ENCODE measurements at places on chromosomes 2 and 18.

DNA sequence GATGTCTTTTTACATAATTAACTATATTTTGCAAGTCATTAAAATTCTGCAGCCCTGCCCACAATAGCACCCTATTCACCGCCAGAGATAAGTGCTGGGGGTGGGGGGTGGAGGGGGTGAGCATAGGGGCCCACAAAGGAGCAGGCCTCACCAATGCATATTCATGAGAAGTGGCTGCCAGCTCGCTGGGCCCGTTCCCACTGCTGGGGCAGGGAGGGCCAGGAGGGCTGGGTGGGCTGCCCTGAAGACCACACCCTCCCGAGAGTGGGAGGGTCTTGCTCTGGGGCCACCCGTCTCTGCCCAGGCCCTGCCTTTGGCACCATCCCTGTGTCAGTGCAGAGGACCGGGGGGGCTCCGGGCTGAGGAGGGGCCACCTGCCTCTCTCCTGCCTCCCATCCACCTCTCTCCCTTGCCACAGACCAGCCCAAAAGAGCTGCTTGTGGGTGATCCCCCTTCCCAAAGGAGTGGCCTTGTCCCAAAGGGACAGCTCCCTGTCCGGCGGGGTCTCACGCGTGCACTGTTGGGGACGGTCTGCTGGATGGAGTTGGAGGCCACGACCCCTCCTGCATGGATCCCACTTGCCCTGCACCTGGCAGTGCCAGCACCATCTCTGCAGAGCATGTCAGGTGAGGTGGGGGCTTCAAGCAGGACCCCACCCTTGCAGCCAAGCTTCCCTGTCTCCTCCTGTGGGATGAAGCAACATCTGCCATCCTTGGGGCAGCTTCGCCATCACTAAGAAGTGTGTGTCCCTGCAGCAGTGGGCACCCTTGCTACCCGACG lies 138.8 kb upstream of the GPC1 start:
- DNase-seq, result no peak

DNA sequence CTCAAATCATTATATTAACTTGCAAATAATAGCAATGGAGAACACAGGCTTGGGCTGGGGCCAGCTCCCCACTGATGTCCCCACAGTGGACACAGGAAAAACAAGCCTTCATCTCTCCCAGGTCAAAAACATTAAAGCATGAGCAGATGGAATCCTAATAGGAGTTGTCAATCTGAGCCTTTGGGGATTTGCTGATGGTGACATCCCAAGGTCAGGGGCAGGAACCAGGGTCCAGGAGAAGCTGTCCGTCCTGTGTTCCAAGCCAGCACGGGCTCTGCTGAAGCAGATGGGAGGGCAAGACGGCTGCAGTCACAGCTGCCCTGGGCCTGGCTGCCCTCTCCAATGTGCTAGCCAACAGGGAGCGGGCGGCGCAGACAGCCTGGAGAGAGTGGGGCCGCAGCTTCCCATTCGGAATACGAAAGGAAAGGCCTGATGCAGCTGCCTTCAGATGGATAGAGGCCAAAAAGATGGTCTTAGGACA lies 135.5 kb downstream of the NDUFA10 start:
- DNase-seq, result no peak

- DNase-seq, result no peak
Observed at GRCh38 chr2:98454500-98455235, 10.0 kb downstream of the INPP4A start.

DNA sequence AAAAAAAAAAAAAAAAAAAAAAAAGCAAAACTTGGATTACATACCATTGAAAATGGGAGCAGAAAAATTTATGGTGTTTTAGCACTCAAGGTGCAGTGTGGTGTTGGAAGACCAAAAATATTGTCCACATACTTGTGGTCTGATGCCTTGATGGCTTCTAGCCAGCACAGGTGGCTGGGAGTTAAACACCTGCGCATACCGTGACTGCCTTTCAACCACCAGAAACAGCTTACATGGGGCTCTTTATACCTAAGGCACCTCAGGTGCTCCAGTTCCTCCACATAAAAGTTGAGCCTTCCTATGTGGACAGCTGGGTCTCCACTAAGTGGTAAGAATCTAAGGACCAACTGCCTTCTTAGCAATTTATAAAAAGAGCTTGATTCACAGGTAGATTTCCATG lies 802.6 kb upstream of the CELF4 start:
- DNase-seq, result no peak

- DNase-seq, result no peak
Observed at GRCh38 chr2:238504181-238504931, 77.6 kb downstream of the ASB1 start.

- no peak for DNase-seq
Observed at GRCh38 chr2:1493431-1494126, 80.3 kb downstream of the TPO start.

DNA sequence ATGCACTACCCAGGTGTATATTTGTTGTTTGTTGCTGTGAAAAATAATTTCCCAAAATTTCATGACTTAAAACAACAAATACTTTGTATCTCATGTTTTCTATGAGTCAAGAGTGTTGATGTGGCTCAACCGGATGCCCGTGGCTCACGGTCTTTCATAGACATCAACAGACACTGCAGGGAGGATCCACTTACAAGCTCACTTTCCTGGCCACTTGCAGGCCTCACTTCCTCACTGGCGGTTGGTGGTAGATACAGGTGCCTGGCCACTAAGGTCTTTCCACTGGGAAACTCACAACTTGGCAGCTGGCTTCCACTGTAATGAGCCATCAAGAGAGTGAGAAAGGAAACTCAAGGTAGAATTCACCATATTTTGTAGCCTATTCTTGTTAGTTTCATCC lies 662.9 kb downstream of the IRS1 start:
- DNase-seq, result no peak

GRCh38 chr18:14768241-14768640 lies 20.3 kb downstream of the ANKRD30B start:
- DNase-seq, result peak; percentile 34

DNA sequence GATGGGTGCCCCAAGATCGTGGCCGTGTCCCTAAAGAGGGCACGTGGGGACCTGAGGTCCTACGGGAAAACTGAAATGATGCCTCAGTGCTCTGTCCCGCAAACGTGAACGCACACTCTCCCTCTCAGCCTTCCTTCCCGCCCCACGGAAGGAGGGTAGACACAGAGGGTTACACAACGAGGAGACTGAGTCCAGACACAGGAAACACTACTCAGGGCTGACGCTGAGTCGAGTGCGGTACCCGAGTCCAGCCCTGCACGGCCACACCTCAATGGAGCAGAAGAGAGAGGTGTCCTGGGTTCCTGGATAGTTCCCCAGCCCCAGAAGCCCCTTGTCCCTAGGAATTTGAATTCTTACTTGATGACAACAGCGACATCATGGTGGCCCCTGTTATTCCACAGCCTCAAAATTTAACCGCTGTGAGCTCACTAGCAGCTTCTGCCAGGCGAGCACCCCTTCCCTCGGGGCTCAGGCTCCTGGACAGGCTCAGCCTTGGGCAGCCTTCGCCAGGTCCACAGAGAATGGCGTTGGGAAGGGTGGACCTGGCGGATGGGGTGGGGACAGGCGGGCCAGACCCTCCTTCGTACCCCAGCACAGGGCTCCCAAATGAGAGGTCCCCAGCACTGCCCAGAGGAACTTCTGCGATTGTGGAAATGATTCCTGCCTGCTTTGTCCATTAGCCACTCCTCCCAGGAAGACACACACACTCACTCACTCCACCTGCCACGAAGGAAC lies 980 bp upstream of the RNPEPL1 start:
- no peak for DNase-seq

DNA sequence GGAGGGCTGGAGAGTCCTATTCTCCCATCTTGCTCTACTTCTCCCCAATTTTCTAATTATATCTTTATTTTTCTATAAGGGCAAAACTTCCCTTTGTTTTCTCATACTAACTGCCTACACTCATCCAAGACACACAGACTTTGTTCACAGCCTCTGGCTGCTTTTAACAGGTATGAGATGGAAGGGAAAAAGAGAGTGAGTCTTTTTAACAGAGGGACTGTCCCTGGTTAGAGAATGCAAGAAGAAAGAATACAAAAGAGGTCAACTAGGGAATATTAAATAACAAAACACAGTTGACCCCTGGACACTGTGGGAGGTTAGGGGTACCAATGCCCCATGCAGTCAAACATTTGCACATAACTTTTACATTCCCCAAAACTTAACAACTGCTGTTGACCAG lies 41.8 kb downstream of the SP100 start:
- DNase-seq, result no peak

DNA sequence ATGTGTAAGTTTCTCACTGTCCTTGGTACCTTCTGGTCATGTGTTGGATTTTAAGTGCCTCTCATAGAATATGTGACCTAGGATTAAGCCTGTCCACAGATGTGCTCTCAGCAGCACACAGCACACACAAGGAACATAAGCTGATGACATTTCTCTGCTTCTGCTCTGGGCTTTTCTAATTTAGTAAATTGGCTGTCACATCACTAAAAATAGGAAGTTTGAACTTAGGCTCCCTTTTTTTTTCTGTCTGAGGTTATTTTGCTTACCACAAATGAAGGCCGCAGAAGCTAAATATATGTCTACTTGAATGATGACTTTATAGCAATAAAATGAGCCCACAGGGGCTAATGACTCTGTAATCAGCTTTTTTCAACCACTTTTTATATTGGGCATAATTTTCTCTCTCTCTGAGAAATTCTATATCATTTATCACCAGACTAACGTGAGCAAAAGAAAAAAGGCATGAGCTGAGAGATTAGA lies 150.2 kb upstream of the KLHL14 start:
- no peak for DNase-seq

GRCh38 chr18:5414546-5414945 lies 119.0 kb upstream of the ZBTB14 start:
- DNase-seq, result no peak

DNA sequence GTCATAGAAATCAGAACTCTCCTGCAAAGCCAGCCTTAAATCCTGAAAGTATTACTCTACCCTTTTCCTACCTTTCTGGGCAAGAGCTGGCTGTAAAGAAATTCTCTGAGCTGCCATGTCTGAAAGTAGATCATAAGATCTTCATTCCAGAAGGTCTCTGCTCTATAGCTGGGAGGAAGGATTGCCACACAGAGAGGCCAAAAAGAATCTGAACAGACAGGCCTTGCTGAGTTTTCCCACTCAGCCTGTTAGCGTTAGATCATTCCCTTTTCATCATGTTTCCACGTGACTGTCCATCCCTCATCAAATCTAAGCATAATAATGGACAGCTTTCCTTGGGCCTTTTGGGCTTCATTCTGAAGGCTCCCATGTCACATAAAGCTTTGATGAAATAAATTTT lies 43.2 kb upstream of the FHL2 start:
- no peak for DNase-seq

DNA sequence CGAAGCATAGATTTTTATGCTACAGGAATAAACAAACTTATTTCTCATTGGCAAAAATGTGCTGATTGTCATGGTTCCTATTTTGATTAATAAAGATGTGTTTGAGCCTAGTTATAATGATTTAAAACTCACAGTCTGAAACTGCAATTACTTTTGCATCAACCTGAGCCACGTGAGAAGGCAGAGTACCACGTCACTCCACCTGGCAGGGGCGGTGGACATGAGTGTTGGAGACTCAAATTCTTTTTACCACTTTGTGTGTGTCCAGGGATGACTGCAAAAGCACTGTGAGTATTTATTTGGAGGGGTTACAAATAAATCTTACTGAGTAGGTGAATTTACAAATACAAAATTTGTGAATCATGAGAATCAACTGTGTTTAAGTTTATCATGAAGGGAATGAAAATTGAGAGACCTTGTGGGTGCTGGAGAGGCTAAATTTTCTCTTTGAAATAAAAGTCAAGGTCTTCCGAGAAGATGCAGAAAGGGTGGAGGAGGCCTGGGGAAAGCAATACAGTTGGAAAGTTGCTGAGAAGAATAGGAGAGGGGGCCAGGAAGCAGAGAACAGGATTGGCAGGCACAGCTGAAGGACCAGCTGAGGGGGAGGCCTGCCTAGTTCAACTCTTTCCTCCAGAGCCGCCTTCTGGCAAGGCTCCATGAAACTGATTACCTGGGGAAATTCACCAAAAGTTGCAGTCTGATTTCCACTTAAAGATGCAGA lies 316.4 kb downstream of the MYCN start:
- no peak for DNase-seq

- DNase-seq, result no peak
Observed at GRCh38 chr2:96098900-96099590, 17.3 kb downstream of the ADRA2B start.

DNA sequence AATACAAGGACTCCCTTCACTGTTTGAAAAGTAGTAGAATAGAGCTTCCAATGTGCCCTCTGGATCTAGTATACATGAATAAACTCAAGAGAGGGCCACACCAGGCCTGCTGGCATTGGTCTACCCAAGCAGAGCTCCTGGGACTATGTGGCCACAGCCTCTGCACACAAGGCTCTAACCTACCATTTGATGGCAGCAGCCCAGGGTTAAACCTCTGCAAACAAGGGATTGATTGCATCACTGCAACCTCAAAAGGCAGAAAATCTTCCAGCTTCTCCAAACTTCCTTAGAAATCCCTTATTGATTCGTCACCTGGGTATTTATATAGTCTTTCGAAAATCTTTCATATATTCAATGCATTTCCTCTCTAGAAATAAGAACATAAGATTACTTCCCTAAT lies 147.6 kb upstream of the SETBP1 start:
- no peak for DNase-seq

GRCh38 chr2:42218712-42219111 lies 49.6 kb downstream of the EML4 start:
- DNase-seq, result no peak

GRCh38 chr18:59940068-59940467 lies 40.3 kb downstream of the PMAIP1 start:
- DNase-seq, result no peak

DNA sequence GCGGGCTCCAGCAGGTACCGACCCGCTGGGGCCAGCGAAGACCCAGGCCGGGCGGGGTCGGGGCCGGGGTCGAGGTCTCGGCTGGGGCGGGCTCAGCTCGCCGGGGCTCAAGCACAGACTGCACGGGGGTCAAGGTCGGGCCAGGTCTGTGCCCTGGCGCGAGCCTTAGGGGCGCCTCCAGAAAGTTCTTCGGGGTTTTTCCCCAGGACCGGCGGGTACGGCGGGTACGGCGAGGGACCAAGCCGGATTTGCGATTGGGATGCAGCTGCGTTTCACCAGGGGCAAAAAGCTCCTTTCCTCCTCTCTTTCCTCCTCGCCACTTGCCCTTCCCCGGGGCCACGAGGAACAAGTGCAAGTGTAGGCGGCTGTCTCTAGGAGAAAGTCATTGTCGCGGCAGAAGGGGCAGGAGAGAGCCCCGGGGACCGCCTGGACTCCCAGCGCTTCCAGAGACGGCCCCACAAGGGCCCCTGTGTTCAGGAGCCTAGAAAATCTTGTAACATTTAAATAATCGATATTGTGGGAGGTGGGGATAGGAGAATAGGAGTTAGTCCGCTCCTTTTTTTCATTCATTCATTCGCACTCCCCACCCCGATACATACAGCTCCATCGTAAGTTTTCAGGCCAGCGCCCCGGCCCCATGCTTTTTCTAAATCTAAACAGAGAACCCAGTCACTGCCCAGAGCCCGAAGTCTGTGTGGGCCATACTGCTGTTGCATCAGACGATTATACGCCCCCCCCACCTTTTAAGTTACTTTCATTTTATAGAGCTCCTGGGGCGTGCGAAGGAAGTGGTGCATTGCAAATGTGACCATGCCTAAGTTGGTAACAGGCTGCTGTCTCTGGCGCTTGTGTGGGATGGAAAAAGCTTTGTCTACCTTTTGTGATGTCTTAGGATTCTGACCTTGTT lies 679 bp downstream of the PMAIP1 start:
- DNase-seq, result no peak

Measured in HS-27A (cell line).